ENCODE measurements at places on chromosomes 4 and X.

- DNase-seq, result no peak
Observed at GRCh38 chrX:40100141-40100536, 2.4 kb upstream of the BCOR start.

DNA sequence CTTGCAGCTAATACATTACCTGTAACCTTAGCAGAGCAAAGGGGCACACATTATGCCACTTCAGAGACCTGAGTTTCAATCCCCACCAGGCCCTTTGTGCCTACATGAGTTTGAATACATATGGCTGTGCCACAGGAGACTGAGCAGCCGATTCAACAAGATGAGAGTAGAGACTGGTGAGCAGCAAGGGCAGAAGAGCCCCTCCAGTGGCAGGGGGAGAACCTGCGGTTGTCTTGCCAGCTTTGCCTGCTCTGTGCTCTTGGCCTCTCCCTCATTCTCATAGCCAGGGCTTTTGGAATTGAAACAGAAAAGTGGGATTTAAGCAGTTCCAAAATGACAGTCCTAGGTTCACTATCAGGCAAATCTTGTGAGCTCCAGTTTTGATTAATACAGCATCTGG lies 52.3 kb upstream of the CLNK start:
- no peak for DNase-seq

DNA sequence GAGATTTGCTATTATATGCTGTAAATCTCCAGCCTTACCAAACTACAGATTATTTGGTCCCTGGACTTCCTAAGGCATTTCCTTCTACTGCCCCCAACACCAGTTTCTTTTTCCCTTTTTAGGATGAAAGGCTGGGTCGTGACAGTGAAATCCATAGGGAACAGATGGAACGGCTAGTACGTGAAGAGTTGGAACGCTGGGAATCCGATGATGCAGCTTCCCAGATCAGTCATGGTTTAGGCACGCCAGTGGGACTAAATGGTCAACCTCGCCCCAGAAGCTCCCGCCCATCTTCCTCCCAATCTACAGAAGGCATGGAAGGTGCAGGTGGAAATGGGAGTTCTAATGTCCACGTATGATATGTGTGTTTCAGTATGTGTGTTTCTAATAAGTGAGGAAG lies 67.9 kb downstream of the PKD2 start:
- DNase-seq, result no peak

DNA sequence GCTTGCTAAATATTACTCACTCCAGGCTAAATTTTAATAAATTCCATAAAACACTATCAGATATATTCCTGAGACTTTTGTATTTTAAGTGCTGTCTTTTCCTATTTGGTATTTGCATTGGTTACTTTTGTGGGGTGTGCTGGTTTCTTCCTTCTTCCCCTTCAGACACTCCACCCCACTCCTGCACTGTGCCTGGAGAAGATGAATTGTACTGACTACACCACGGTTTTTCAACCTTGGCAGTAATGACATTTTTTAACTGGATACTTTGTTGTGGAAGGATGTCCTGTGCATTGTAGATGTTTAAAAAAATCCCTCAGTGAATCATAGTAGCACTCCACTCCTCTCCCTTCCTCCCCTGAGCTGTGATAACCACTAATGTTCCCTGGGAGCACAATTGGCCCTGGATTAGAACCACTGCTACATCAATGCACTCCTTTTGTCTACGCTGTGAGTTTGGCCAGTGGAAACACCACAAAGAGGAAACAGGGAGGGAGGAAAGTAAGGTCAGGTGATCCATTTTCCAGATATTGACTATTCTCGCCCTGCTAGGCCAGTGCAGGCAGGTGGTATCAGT lies 36.3 kb downstream of the SNCA start:
- no peak for DNase-seq

Data from right renal pelvis (tissue), 4 donors.